Stimulated activated CD8-positive, alpha-beta memory T cell treated with anti-CD3 and anti-CD28 coated beads, Interleukin-4, amount 100 ng/mL, for 4 hours (primary cell): ENCODE measurements at places on chromosomes 7 and 10.
A peak's percentile ranks its signal among the peaks of the same experiment; 100 is the strongest.

DNA sequence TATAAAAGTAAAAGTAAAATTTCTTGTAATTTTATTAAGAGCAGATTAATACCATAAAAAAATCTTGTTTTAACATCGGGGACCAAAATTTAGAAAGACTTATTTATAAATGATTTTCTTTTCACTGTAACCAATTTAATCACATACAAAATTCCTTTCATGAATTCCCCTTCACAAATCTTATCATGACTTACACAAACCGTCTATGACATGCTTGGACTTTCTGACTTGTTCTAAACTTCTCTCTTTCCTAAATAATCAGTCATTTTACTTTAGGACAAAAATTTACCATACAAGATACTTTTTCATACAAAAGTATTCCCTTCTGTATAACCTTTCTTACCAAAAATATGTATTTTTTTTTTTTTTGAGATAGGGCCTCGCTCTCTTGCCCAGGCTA lies 9.3 kb downstream of the CROT start:
- no peak for DNase-seq

DNA sequence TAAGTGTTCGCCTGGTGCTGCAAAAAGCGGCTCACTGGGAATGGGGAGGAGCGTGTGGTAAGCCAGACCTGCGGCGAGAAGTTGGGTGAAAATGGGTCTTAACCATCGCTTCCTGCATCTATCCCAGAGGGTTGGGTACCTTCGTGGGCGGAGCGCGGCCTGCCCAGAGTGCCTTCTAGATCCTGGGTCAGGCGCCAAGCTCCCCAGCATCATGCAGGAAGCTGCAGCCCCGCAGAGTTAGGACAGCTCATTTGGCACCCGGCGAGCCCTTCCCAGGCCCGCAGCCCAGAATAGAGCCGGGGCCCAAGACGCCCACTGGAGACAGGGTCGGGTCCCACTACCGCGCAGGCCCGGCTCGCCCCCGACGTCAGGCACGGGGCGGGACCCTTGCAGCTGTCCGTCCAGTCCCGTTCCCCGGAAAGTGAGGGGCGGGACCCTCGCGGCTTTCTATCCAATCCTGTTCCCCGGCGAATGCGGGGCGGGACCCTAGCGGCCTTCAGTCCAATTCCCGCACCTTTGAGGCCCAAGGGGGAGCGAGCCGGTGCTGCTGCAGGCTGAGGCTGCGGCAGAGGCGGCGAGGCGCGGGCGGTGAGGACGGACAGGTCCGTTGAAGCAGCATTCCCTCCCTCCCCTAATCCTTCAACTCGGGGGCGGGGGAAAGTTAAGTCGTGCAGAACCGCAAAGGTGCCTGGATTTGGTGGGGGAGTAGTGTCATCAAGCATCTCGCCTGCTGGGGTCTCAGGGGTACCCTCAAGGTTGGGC lies at the start of gene CROT:
Gene CROT, plus strand, starts transcription at position 499 of the 762 bp plus-strand sequence. CDS start 3,405 bp downstream, outside the sequence.
- peak; percentile 88 for DNase-seq

GRCh38 chr7:71739520-71740173 lies 607.7 kb downstream of the GALNT17 start:
- no peak for DNase-seq

DNA sequence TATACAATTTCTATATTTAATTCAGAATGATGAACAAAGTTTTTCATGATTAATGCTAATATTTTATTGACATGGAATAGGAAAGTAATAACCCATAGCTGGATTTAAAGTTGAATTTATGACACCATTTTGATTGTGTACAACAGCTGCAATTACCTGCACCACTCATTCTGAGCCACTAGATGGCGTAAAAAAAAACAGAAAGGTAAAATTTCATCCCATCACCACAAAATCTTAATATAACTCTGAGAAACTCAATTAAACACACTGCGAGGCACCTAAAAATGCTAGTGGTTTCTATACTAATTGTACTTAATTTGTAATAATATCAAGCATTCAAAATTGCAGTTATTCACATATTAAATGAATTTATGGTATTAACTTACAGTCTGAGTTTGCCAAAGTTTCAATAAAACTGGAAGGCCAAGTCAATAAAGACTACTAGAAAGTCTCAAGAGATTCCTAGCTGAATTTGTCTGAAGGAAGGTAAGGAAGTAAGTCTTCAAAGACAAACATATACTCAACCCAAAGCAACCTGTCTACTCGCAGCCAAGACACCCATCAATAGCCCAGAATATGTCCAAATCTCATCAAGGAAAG lies 182.5 kb downstream of the SKAP2 start:
- no peak for DNase-seq

- DNase-seq, result no peak
Observed at GRCh38 chr7:144403649-144404061, at the start of gene NOBOX. Gene NOBOX (minus strand): TSS chr7:144403693.

GRCh38 chr7:87000344-87000743 lies 59.1 kb downstream of the ELAPOR2 start:
- no peak for DNase-seq
